ENCODE measurements at places on chromosomes 7 and 10.

- DNase-seq: no peak
Observed at GRCh38 chr10:103254538-103255325, 9.0 kb downstream of the RPEL1 start.

DNA sequence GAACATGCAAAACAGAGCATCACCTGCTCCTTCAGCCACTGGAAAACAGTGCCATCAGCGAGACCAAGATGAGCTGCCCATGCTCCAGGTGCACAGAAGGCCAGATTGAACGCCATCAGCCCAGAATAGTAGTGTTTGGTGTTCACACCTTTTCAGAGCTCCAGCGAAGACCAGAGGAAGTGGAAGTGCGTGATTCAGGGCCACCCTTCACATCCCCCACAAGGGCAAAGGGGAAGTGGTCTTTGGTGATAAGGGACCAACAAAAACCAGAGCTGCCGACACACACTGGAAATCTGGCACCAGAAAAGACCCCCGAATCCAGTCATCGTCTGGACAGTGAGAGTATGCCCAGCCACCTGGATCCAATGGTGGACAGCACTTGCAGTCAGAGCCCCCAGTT, 29.5 kb upstream of the TMEM72 start:
- no peak for DNase-seq

DNA sequence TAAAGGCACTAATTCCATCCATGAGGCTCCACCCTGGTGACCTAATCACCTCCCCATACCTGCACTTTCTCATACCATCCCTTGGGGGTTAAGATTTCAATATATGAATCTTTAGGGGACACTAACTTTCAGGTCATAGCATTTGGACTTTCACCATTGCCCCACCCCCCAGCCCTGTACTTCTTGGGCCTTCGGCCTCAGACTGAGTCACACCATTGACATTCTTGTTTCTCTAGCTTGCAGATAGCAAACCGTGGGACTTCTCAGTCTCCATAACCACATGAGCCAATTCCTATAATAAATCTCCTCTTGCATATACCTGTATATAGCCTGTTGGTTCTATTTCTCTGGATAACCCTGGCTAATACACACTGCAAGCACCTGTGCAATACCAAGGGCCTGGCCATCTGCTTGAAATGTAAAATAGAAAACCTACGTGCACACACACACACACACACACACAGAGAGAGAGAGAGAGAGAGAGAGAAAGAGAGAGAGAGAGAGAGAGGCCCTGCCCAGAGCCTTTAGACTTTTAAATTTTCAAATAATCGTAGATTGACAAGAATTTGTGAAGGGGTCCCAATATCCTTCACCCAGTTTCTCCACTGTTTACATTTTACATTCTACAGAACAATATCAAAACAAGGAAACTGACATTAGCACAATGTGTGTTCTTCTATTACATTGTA, 25.3 kb downstream of the ANXA8 start:
- no peak for DNase-seq

- DNase-seq: peak; percentile 90
Observed at GRCh38 chr7:6306471-6306870, 34.0 kb upstream of the CYTH3 start.

DNA sequence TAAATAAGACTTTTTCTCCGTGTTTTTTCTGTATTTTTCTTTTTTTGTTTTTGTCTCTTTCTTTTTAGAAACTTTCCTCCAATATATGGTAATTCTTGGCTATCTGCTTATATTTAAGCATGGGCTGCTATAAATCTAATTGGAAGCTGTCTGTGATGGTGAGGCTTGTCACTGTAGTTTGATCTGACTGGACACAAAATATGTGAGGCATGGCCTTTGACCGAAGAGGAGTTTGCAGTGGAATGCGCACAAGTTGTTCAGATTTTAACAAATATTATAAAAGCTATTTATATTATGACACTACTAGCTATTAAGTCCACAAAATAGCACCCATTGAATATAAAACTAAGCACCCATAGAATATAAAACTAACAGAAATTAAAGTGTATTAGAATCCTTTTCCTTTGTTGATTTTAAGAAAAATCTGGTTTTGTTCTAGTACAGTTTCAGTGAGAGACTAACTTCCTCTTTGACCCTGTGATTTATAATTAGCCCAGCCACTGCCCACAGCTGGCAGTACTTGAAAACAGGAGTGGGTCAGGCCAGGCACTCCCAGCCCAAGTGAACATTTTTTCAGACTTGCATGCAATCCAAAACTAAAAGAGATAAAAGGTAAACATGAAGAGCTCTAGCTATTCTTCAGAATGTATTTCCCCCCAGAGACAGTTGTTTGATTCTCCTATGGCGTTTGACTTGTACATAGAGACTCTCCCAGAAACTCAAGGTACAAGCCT, 69.9 kb upstream of the FGL2 start:
- DNase-seq: no peak

- no peak for DNase-seq
Observed at GRCh38 chr7:149599636-149600206, 102.1 kb upstream of the ZNF746 start.

- DNase-seq: no peak
Observed at GRCh38 chr10:71459513-71459912, 62.8 kb downstream of the CDH23 start.

- DNase-seq: no peak
Observed at GRCh38 chr7:47638679-47639315, 56.9 kb upstream of the TNS3 start.

GRCh38 chr10:70887804-70888800, at the start of gene PCBD1:
TSS of gene PCBD1 (minus strand) at chr10:70888565. CDS start at chr10:70888533, 32 bp downstream.
- no peak for DNase-seq

DNA sequence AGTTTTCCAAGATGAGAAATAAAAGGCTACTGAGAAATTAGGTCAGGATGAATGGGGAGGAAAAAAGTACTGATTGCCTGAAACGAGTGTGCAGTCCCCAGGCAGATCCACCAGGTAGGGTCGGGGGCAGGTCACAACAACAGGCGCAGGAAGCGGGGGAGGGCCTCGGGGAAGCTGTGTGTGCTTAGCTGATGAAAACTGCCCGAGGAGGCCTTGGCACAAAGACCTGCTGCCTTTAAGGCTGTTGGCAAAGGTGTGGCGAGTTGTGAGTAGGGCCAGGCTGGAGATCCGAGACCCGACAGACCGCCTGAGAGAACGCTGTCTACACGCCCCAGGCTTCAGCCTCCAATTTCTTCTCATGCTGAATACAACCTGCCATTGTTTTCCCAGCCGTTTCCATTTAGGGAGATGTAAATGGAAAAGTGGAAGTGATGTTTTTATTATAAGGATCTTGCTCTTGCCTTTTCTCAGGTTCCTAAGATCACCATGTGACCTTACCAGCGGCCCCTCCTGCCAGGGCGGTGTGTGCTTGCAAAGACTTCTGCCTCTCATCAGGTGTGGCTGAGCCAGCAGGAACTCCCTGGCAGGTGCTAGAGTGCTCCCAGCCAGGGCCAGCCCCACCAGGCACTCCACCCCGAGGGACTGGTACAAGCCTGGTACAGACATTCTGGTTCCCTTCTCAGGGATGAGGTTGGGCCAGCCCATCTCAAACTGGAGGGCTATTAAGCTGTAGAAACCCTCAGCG, 60.8 kb downstream of the DLG5 start:
- DNase-seq: no peak

GRCh38 chr7:55969391-55969790, 5.0 kb downstream of the NIPSNAP2 start:
- no peak for DNase-seq

- no peak for DNase-seq
Observed at GRCh38 chr7:216360-217300, 24.3 kb downstream of the FAM20C start.

DNA sequence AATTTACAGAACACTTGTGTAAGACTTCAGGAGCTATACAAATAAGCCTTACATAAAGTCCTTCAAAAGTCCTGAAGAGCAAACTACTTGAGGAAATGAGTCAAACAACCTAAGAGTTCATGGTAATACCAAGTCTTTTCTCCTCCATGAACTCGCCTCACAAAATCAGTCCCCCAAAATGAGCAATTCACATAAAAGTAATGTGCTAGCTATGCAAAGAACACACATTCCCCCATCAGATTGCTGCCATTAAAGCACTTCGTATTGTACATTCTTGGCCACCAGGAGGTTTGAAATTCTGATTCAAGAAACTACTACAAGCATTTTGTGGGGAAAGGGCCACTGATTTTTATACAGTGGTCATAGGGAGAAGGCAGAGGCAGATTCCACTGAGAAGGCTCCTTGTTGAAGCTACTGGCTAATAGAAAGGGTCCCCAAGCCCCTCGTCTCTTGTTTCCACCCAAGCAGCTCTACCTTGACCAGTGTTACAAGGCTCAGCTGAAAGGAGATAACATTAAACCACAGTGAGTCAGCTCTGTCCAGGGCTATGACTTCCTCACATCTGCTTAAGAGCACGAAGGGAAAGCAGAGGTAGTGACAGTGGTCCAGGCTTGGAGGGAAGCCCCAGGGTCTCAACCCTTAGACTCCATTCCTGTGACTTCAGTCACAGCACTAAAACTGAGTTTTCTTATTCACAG, 115.2 kb upstream of the CDK1 start:
- no peak for DNase-seq

- DNase-seq: no peak
Observed at GRCh38 chr7:27868131-27868550, 128.2 kb downstream of the TAX1BP1 start.

DNA sequence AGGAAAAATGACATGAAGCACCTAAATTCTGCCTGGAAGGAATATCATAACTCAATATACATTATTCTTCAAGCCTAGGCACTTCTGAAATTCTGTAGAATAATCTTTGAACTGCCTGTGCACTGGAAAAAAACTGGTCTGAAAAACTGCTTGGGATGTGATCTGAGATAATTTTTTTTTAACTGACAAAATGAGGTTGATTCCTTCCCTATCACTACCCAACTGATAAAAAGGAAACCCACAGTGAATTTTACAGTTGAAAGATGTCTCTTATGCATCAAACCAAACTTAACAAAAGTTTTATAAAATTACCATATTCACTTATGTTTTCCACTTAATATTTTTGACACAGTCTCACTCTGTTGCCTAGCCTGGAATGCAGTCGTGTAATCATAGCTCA, 67.2 kb upstream of the FAM133B start:
- DNase-seq: no peak

- DNase-seq: no peak
Observed at GRCh38 chr10:74099420-74099819, 51.2 kb downstream of the AP3M1 start.

GRCh38 chr10:5622186-5622960, 44.0 kb downstream of the ASB13 start:
- DNase-seq: no peak

DNA sequence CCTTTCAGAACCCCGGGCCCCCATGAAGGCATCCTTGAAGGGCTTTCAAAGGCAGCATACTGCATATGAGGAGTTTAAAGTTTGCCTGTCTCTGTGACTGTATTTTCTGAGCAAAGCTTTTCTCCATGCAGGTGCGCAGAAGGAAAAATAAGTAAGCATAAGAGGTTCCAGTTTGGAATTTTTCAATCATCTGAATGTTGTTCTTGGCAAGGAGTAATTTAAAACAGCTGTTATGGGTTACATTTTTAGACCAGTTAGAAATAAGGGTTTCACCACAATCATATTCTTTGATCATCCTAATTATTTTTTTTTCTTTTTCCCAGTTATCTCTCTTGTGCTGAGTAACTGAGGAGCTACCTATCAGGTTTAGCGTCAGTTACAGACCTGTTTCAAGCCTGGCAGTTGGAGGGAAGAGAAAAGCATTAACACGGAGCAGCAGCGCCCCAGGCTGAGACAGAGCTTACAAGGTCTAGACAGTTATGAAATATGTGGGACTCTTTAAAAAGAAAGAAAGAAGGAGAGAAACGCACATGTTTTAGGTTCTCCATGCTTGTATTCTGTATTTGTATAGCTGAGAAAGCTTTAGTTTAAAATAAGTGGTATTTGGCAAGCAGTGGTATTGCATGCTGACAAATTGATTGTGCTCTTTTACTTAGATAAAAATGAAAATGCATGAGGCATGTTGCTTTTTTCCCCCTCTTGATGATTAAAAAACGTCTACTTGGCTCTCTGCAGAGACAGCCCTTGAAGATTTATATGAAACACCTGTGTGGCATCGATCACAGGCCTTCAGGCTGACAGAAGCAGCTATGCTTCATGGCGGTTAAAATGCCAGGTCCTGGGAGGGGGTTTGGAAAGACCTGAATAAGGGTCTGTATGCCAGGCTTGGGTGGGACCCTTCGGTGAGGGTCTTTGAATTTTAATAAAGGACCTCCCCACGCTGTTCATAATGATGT, 157.6 kb downstream of the GRK5 start:
- no peak for DNase-seq

GRCh38 chr7:42186151-42186550, 50.9 kb downstream of the GLI3 start:
- no peak for DNase-seq

DNA sequence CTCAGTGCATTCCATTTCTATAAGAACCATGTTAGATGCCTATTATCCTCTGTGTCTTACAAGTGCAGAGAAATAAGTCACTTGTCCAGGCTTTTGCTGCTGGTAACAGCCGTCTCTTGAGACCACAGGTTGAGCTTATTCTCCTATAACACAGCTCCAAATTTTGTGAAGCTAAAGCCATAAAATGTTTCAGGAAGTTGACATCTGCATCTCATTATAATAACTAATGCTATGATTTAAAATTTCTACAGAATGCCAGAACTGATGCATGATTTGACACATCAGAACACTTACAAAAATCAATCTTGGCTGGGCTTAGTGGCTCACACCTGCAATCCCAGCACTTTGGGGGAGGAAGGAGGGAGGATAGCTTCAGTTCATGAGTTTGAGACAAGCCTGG, 986.9 kb downstream of the TYW1 start:
- DNase-seq: no peak

DNA sequence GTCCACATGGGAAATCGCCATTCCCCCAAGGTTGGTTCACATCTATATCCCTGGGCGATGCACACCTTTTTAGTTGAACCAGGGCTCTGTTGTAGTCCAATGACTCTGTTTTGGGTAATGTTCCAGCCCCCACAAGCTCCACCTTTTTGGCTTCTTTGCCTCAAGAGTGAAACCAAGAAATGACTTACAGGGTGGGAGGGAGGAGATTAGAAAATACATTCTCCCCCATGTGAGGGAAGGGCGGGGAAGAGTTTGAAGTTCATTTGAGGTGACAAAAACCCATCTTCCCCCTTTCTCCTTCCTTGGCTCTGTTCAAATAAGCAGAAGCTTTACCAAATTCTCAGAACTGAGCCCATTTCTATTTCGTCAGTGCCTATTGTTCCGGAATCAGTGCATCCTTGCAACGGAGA, 82.8 kb downstream of the GATA3 start:
- no peak for DNase-seq

DNA sequence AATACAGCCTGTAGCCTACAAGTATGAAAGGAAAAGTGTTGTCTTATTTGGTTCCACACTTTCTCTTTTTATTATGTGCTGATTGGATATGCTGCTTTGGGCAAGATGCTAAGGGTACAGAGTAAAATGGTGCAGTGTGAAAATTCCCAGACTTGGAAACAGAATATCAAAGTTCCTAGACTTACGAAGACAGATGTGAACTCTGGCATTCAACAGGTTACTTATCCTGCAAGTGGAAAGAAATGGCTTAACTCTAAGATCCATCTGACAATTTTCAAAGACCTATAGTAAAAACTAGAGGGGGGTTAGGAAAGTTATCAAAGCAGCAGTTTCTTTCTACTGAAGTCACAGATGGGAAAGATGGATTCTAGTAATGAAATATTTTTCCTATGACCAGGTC, 24.1 kb downstream of the CUTC start:
- DNase-seq: no peak

- no peak for DNase-seq
Observed at GRCh38 chr7:452791-453455, 66.7 kb downstream of the PDGFA start.

- DNase-seq: no peak
Observed at GRCh38 chr10:36344240-36345174, 702.4 kb upstream of the FZD8 start.

- DNase-seq: no peak
Observed at GRCh38 chr7:124692425-124692824, 73.2 kb downstream of the GPR37 start.
